ENCODE measurements at places on chromosomes 5 and 9.
A peak's percentile ranks its signal among the peaks of the same experiment; 100 is the strongest.

DNA sequence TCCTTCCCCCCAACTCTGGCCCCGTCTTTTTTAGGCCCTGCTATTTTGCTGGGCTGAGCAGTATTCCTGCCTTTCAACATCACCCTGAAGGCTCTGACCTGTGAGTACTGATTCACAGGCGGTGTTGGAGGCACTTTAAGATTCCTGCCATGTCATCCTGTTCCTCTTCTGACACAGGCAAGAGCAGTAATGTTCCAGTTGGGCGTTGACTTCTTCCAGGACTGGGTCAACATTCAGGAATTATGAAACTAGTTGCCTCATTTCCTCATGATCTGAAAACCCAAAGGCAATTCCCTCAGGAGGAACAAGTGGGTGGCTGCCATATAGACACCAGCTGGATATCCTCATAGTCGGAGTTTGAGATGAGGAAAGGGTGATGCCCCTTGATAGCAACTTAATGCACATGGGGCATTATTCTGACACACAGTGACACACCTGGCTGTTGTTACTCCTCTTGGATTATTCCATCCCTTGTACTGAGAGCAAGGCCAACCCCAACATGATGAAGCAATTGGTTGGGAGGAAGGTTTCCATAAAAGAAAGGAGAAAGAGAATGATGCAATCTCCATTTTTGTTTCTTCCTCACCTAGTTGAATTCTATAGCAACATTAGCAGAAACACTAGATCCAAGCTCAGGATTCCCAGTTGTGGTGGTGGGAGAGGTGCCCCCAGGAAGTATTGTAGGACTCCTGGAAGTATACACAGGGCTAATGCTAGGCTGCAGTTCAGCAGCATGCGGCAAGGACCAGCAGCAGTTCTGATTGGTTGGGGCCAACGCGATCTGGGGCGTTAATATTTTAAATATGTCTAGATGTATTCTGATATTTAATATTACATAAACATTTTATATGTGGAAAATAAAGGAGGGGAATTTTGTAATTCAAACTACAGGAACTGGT lies 19.6 kb upstream of the GLRX start:
- DNase-seq: peak; percentile 47

GRCh38 chr5:74136276-74136825 lies 504.2 kb downstream of the ENC1 start:
- no peak for DNase-seq

- DNase-seq: no peak
Measured at GRCh38 chr5:123856766-123857165, 344.8 kb downstream of the CSNK1G3 start.

- DNase-seq: no peak
Measured at GRCh38 chr5:54156577-54156976, 153.8 kb downstream of the ARL15 start.

GRCh38 chr5:67552773-67553172 lies 356.2 kb upstream of the CD180 start:
- no peak for DNase-seq

GRCh38 chr9:21994556-21995005 lies at the start of gene CDKN2B-AS1:
Gene CDKN2B-AS1, plus strand, starts transcription at chr9:21994791.
- DNase-seq: peak; percentile 72

All from activated CD8-positive, alpha-beta memory T cell treated with anti-CD3 and anti-CD28 coated beads for 24 hours (primary cell).